ENCODE measurements at places on chromosomes 6 and 20.

DNA sequence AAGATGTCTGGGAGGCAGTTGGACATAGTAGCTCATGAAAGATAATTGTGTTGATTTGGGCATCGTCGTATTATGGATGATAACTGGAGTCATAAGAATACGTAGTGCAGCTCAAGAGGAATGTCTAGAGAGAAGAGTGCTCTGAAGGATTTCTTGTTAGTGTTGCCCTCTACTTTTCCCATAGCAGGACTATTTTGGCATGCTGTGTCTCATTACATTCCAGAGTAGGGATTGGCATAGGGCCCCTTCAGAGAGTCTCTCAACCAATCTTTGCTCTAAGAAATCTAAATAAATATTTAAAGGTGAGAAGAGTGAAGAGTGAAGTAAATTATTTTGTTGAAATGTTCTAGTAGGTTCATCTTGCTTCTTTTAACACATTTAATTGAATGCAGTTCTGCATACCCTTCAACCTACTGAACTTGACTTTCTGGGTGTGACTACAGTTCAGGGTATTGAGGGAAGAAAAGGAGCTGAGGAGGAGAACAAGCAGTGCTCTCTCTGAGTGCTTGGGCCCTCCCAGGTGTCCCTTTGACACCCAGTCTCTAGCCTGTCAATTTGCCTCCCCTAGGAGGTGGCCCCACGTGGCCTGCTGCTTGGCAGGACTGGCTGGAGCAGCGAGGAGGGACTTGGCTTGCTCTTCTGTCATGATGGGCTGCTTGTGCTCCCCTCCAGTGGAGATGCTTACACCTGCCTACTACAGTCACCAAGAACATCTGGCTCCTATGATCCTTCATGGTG, 33.3 kb downstream of the SOBP start:
- DNase-seq = no peak

DNA sequence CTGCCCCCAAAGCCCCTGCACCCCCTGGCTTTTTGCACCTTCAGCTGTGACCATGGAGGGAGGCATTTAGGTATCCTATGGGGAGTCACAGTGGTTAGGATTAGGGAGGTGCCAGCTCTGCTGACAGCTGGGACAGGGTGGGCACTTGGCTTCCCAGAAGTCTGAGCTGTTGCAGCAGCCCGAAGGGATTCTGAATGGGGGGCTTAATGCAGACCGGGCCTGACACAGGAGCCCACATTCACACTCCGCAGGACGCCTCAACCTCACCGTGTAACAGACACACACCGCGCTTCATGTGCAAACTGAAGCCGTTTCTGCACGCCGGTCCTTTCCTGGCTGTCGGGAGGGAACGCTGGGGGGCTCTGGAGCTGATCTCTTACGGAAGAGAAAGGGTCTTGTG, 1.9 kb downstream of the EBF4 start:
- DNase-seq = no peak

GRCh38 chr6:100592929-100593328, 128.2 kb upstream of the SIM1 start:
- no peak for DNase-seq

GRCh38 chr6:54053881-54054391, 57.3 kb upstream of the MLIP start:
- DNase-seq = no peak

DNA sequence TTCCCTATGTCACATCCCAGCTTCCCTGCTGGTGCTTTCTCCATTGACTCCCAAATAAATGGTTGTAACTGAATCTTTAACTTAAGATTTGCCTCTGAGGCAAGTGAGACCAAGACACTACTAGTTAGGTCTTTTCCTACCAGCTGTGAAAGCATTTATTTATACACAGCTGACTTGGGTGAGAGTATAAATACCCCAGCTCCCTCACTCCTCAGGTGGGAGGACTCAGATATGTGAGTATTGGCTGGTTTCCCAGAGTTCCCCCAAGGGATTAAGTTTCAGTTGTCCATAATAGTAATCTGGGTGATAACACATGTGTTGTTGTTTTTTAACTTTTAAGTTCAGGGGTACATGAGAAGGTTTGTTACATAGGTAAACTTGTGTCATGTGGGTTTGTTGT, 49.8 kb downstream of the CFAP61 start:
- no peak for DNase-seq

DNA sequence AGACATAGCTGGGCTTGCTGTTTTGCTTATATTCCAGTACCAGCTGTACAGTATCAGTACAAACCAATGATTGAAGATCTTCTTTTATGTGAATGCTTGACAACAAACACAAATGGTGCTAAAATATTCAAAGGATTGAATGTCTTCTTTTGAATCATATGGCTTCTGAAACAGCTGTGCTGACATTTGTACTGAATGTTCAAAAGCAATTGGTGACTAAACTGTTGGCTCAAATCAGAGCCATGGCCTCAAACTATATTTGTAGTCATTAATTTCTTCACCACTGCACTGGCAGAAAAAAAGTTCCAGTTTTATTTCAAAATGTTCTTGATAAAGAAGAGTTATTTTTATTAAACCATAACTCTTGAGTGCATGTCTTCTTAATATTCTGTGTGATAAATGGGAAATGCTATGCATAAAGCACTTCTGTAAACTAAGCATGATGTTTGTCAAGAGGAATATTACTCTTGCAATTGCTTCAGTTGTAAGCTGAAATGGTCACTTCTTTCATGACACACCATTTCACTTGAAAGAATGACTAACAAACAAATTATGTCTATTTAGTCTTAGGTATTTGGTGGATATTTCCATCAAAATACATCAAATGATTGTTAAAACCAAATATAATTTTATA, 45.9 kb upstream of the CENPW start:
- DNase-seq = no peak

GRCh38 chr6:43938178-43939105, 168.4 kb downstream of the VEGFA start:
- no peak for DNase-seq

DNA sequence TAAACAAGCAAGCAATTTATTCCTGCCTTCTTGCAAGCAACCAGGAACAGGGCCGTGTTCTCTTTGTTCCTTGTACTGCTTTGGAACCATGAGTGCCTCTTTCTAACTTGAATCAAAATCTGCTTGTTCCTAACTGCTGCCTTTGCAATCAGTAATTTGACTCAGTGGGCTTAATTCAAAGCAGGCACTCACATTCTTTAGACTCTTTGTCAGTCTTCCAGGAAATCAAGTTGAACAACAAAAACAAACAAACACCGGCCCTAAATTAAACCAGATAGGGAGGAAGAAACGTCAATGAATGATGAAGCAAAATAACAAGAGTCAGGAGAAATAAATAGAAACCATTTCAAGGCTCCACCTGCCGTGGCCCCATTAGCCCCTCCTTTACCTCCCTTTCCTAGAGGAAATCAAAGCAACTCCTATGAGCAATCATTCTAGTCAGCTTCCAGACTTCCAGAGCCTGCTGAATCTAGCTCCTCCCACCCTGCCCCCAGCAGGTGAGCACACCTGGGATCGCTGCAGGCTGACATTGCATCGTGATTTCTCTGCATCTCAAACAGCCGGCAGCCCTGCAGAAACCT, 582.2 kb upstream of the FLRT3 start:
- no peak for DNase-seq

DNA sequence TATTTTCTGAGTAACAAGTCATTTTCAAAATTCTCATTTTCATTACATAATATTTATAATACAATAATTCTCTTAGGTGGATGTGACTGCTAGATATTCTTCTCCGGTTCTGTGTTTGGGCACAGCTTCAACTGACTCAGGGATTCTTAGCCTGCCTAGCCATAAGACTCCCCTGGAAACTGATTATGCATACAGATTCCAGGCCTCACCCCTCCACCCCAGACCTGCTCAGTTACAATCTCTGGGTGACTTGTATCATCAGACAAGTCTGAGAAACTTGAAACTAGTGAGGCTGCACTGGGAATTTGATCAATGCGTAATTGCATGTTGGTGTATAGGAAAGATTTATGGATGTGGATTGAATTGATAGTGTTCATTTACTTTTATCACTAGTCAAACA, 25.4 kb downstream of the FLRT3 start:
- DNase-seq = no peak

DNA sequence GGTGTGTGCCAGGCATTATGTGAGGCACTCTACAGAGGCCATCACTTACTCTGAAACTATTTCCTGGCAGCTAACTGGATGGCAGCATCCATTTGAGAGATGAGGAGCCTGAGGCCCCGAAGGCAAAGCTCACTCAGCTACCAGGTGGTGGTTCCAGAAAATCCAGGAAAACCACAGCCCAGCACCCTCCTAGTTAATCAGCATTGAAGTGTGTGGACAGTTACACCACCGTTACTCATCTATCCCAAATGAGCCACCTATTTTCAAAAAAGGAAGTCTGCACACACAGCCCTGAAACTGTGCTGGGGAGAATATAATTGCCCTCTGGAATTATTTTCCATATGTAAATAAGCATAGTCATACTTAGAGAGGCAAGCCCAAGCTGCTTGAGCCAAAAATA, 67.4 kb downstream of the CNBD2 start:
- no peak for DNase-seq

GRCh38 chr20:2745936-2746635, 53.5 kb downstream of the EBF4 start:
- DNase-seq = no peak

DNA sequence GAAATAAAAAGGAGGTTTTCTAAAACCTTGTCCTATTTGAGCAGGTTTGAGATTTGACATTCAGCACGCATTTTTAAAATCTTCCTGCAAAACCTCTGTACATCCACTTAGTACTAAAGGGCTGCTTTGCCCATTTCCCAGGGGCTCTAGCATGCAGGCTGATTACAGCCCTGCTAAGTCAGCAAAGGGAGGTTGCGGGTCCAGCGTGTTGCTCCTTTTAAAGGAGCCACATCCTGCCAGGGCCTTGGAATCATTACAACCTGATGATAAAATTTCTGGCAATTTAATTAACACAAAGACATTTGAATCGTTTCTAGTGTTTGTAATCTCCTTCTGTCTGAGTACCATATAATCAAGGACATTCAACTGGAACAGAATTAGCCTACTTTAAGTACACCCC, 455.1 kb upstream of the CITED2 start:
- no peak for DNase-seq

DNA sequence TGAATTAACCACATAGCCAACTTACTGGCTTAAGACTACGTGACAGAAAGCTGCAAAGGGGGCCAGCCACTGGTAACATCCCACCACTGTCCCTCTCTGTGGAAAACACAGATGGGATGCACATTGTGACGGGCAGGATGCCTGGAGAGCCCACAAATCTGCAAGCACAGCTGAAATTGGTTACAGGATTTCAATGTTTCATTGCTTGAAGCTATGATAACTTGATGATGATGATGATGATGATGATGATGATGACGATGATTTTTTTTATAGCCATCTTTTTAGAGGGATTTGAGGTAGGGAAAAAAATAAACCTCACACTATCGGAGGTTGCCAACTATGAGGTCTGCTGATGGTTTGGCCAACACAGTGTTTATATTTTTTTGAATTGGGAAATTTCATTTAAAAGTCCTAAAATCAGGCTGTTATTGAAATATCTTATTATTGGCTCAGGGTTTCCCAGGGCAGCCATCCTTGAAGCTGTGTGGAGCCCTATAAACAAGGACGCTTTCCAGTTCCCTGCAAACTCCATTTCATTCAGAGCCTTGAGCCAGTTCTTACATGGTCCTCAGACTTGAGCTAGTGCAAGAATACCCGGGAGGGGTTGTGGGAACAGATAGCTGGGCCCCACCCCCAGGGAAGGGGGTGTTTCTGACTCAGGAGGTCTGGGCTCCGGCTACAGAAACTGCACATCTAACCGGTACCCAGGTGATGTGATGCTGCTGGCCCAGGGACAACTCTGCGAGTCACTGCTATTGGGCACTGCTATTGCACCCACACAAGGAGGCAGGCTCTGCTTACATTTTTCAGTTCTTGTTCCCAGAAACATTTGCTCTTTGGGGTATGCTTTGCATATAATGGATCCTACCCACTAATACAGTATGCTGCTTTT, 27.1 kb downstream of the BCAS1 start:
- no peak for DNase-seq

DNA sequence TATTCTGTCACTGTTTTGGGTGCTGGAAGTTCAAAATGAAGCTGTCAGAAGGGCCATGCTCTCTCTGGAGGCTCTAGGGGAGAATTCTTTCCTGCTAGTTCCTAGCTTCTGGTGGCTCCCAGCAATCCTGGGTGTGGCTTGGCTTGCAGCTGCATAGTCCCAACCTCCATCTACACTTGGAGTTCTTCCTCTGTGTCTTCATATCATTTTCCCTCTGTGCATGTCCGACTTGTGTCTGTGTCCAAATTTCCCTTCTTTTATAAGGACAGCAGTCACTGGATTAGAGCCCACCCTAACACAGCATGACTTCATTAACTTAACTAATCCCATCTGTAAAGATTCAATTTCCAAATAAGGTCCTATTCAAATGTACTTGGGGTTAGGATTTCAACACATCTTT, 23.3 kb upstream of the ENPP1 start:
- no peak for DNase-seq

- no peak for DNase-seq
These were observed 2.7 kb downstream of the CALHM5 start for GRCh38 chr6:116514111-116514510.

GRCh38 chr6:52513464-52513863, 63.4 kb downstream of the TRAM2 start:
- no peak for DNase-seq

DNA sequence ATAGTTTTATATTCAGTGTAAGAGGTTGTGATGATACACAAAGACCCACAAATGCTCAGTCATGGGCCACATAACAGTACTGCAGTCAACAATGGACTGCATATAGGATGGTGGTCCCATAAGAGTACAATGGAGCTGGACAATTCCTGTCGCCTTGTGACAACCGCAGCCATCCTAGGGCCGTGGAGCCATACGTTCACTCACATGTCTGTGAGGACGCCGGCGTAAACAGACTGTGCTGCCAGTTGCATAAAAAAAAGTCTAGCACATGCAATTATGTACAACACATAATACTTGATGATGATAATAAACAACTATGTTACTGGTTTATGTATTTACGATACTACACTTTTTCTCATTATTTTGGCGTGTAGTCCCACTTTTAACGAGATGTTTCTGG, 30.9 kb downstream of the BFSP1 start:
- no peak for DNase-seq

DNA sequence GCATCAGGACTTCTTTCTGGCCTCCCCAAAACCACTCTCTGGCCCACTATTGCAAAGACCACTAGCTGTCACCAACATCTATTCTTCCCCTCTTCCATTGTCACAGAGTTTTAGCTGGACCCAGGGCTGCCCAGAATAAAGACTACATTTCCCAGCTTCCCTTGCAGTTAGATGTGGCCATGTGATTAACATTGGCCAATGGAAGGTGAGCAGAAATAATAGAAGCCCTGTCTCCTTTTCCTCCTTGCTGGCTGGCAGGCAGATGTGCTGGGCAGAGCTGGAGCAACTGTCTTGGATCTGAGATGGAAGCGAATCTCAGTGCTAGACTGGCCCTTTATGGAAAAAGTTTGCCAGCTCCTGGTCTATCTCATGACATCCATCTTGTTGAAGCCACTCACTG, 97.0 kb downstream of the KCNB1 start:
- DNase-seq = no peak

GRCh38 chr6:31581434-31582229, 592 bp downstream of the LTB start:
- DNase-seq = no peak

Measured in brain pericyte (primary cell).